ENCODE measurements at places on chromosomes 1 and 21.
A peak's percentile ranks its signal among the peaks of the same experiment; 100 is the strongest.

DNA sequence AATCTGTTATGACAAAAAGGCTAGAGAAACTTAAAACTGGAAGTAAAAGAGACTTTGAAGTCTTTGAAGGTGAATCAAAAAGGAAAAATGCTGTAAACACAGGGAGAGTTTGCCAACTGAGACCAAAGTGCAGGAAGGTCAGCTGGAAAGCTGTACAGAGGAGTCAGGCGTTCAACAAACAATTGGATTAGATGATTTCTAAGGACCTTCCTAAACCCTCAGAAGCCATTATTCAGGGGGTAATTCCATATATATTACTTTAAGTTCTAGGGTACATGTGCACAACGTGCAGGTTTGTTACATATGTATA, 156.8 kb downstream of the ZBTB18 start:
- H3K4me1 ChIP-seq: no peaks in the 10 kb centered on the region
- H3K36me3 ChIP-seq: no peaks in the 10 kb centered on the region
- DNase-seq: no peak
- no peak overlapping the region for H3K4me3 ChIP-seq

DNA sequence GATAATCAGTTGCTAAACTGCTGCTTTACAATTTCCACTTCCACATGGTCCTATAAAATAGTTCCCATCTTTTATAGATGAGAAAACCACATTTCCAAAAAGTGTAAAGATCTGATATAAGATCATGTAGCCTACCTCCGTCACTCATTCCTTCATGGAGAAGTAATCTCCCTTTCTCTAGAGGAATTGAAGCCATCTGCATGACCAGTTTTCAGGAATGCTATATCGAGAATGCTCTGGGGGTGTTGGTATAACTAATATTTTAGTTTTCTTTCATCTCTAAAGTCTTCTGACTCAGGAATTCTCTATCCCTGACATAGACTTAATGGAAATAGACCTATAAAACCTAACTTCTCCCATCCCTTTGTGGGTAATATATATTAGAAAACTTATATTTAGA, 173.0 kb upstream of the UBE2U start:
- H3K4me1 ChIP-seq: no peaks in the 10 kb centered on the region
- H3K4me3 ChIP-seq: no peak overlapping the region
- H3K36me3 ChIP-seq: no peaks in the 10 kb centered on the region

DNA sequence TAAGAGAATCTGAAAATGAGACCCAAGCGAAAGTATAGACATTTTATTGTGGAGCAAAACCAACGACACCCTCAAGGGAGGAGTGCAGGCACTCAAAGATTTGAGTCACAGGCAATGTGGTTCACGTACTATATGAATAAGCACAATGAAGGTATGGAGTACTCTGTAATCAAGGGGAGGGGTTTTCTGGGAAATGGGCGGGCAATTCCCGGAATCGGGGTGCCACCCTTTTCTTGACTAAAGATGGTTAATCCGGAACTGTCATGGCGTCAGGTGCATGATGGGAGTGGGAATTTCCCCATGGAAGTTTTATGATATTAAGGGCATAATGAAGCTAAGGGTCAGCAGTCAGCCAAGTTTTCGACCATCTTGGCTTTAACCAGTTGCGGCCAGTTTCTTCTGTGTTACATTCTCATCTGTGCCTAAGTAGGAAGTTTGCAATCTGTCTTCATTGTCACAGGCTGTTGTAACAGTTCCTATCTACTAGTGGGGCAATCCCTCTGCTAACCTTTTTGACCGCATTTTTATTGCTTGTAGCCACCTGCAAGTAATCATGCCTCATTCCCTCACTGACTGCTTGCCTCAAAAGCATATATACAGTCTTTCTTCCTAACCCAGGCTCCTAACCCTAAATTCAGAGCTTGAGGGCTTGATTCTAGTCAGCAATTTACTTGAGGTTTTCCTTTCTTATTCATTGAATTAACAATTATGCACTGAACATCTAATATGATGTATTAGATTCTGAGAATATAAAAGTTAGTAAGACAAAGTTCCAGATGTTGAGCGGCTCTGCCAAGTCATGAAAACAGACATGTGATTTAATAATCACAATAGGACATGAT, 775 bp upstream of the AIM2 start:
- H3K27ac ChIP-seq: no peak overlapping the region
- no peaks in the 10 kb centered on the region for H3K4me1 ChIP-seq
- no peak overlapping the region for H3K4me3 ChIP-seq
- peaks cover 9% of the 10 kb centered on the region for H3K27me3 ChIP-seq

DNA sequence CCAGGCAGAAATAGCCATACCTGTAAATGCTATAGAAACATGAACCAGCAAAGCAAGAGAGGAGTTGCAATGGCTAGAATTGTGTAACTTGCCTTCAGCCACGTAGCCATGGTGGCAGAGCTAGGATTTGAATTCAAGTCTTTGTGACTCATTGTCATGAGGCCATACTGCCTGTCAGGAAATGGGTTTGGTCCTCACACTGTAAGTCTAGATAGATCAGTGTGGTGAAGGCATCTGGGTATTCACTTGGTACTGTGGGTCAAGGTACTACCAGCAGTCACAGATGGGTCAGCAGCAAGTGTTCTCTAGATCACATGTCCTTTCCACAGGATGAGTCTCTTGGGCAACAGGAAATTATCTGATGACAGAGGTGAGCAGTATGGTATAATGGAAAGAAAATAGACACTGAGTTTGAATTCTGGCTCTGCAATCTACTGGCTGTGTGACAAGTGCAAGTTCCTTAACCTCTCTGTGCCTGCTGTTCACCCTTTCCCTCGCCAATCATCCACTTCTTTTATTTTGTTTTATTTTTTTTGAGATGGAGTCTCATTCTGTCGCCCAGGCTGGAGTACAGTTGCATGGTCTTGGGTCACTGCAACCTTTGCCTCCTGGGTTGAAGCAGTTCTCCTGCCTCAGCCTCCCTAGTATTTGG, 36.9 kb downstream of the FGGY start:
- H3K4me3 ChIP-seq: no peak overlapping the region
- H3K36me3 ChIP-seq: no peaks in the 10 kb centered on the region
- H3K27me3 ChIP-seq: no peaks in the 10 kb centered on the region
- H3K27ac ChIP-seq: no peak overlapping the region
- no peaks in the 10 kb centered on the region for H3K4me1 ChIP-seq
- DNase-seq: no peak

- H3K36me3 ChIP-seq: no peaks in the 10 kb centered on the region
- H3K4me1 ChIP-seq: no peaks in the 10 kb centered on the region
- no peak for DNase-seq
- no peaks in the 10 kb centered on the region for H3K27me3 ChIP-seq
- no peak overlapping the region for H3K27ac ChIP-seq
Observed at GRCh38 chr1:243407284-243408018, 151.6 kb downstream of the SDCCAG8 start.

GRCh38 chr1:21216835-21217811, 40.4 kb upstream of the EIF4G3 start:
- no peaks in the 10 kb centered on the region for H3K27me3 ChIP-seq
- H3K4me3 ChIP-seq: no peak overlapping the region
- H3K27ac ChIP-seq: no peak overlapping the region
- H3K4me1 ChIP-seq: no peaks in the 10 kb centered on the region

- no peaks in the 10 kb centered on the region for H3K36me3 ChIP-seq
- H3K4me3 ChIP-seq: no peak overlapping the region
- no peak for DNase-seq
- no peak overlapping the region for H3K27ac ChIP-seq
Observed at GRCh38 chr1:205441716-205442050, 14.2 kb downstream of the BLACAT1 start.

DNA sequence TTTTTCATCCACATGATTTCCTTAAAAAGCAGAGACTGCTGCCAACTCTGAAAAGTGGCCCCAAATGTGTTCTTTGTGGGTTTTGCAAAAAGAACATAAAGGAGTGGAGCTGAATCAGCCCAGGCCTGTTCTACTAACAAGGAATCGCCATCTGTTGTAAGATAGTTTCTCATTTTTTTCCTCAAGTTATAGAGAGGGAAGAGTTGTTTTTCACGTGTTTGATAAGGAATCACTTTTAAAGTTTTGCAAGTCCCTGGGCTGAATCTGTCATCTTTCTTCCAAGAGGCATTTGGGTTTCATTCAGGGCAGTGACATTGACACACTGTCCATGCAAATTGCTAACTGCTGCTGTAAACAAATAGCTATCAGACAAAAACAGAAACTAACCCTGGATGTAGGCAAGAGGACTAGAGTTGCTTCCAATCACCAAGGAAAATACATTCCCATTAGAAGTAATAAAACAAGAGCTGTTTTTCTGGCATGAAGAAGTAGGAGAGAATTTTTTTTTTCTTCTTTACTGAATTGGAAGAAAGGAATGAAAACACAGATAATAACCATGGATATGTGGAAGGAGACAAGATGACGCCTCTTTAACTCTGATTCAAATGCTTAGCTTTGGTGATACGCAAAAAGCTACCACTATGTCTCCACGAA, 58.8 kb upstream of the TBX15 start:
- no peaks in the 10 kb centered on the region for H3K27me3 ChIP-seq
- DNase-seq: no peak
- H3K4me3 ChIP-seq: no peak overlapping the region
- H3K4me1 ChIP-seq: no peaks in the 10 kb centered on the region
- no peaks in the 10 kb centered on the region for H3K36me3 ChIP-seq
- no peak overlapping the region for H3K27ac ChIP-seq

- H3K4me3 ChIP-seq: no peak overlapping the region
- peaks cover 52% of the 10 kb centered on the region for H3K4me1 ChIP-seq
- H3K27me3 ChIP-seq: no peaks in the 10 kb centered on the region
- no peak for DNase-seq
Observed at GRCh38 chr1:206706298-206706791, 21.6 kb downstream of the MAPKAPK2 start.

- H3K4me1 ChIP-seq: no peaks in the 10 kb centered on the region
- H3K36me3 ChIP-seq: no peaks in the 10 kb centered on the region
- no peak for DNase-seq
- H3K4me3 ChIP-seq: no peak overlapping the region
- H3K27ac ChIP-seq: no peak overlapping the region
Observed at GRCh38 chr1:186595969-186596368, 84.3 kb downstream of the PTGS2 start.

- no peak overlapping the region for H3K4me3 ChIP-seq
- no peak overlapping the region for H3K27ac ChIP-seq
- H3K4me1 ChIP-seq: peaks cover 3% of the 10 kb centered on the region
- no peaks in the 10 kb centered on the region for H3K27me3 ChIP-seq
Observed at GRCh38 chr1:64051796-64052195, 151.6 kb upstream of the UBE2U start.

DNA sequence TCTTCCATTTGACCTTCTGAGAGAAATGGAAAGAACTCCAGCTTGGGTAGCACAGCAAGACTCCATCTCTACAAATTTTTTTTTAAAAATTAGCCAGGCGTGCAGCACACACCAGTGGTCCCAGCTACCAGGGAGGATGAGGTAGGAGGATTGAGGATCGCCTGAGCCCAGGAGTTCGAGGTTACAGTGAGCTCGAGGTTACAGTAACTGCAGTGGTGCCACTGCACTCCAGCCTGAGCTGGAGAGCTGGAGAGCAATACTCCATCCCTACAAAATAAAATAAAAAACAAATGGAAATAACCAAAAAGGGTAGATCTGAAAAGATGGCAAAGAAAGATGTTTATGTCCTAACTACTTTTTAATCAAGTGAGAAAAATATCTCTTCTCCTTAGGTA, 14.5 kb downstream of the POGZ start:
- H3K36me3 ChIP-seq: no peaks in the 10 kb centered on the region
- peak overlapping the region; percentile 69 for H3K27ac ChIP-seq
- peaks cover 24% of the 10 kb centered on the region for H3K4me1 ChIP-seq
- no peak overlapping the region for H3K4me3 ChIP-seq

GRCh38 chr1:206609229-206609991, 2.9 kb downstream of the EIF2D start:
- no peaks in the 10 kb centered on the region for H3K27me3 ChIP-seq
- 0 out of 2 replicates have a peak, but pooled peaks cover 5% of the 10 kb centered on the region for H3K4me1 ChIP-seq
- DNase-seq: no peak
- no peak overlapping the region for H3K27ac ChIP-seq

- no peak overlapping the region for H3K27ac ChIP-seq
- H3K4me3 ChIP-seq: no peak overlapping the region
- no peaks in the 10 kb centered on the region for H3K36me3 ChIP-seq
- no peak for DNase-seq
- no peaks in the 10 kb centered on the region for H3K4me1 ChIP-seq
Observed at GRCh38 chr1:167641786-167642500, 11.9 kb downstream of the RCSD1 start.
